ENCODE measurements at places on chromosomes 1 and 21.

DNA sequence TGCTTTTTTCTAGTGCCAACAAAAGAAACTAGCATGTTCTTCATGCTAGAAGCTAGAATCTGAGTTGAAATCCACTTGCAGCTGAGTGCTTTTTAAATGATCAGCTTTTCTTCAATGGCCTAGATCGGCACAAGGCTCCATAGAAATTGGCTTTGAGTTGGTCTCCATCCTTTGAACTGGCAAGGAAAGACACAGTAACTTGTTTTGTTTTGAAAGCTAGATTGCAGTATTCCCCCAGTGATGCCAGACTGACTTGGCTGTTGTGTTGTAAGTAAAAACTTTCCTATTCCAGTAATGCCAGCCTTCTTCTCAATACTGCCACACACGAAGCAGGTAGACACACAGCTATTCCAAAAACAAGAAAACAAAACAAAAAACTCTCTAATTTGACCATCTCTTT is 139.1 kb downstream of the FMN2 start:
- no peak for DNase-seq

- no peak for DNase-seq
Measured at GRCh38 chr1:160047111-160047991, 15.6 kb upstream of the PIGM start.

GRCh38 chr1:25748531-25749205 is 51.3 kb upstream of the SELENON start:
- DNase-seq: no peak

DNA sequence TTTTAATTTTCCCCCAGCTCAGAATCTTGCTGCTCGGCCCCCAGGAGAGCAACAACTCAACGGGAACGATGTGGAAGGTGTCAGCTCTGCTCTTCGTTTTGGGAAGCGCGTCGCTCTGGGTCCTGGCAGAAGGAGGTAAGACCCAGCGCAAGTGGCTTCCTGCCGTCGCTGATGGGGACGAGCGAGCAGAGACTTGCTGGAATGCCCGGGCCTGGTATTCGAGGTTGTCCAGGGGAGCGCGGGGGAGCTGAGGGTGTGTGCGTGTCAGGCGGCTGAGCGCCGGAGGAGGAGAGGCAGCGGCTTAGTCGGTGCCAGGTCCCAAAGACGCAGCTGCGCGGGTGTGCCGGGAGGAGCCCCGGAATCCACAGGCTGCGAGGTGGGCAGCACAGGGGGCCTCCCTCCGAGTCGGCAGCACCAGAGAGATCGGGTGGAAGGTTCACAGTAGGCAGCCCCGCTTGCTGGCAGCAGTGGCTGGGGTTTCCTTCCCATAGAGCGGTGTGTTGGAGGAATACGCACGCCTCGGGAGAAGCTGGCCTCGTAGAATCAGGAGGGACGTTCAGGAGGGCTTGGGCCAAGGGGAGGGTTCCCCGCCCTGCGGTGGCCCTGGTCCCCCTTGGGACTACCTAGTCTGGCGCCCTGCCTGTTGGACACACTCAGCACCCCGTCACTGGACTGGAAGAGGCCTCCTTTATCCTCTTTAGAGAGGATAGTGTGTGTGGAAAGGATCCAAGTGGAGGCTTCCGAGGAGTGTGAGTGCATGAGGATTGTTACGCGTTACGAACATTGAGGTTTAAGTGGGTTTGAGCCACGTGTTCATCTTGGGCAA is 547 bp downstream of the PDPN start:
- no peak for DNase-seq

DNA sequence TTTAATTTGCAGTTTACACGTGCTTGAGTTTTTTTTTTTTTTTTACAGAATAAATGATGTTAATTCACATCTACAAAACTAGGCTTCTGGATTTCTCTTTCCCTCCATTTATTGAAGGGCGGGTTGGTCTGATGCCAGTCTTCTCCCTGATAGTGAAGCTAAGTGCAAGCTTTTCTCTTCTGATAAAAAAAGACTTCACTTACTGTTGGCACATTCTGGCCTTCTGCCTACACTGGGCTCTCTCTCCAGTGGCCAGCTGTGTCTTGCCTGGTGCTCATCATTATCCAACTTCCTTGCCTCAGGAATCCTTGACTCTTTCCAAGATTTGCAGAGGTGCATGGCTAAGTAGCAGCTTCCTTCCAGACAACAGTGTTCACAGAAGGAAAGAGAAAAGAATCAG is 7.6 kb upstream of the RAP1A start:
- no peak for DNase-seq

DNA sequence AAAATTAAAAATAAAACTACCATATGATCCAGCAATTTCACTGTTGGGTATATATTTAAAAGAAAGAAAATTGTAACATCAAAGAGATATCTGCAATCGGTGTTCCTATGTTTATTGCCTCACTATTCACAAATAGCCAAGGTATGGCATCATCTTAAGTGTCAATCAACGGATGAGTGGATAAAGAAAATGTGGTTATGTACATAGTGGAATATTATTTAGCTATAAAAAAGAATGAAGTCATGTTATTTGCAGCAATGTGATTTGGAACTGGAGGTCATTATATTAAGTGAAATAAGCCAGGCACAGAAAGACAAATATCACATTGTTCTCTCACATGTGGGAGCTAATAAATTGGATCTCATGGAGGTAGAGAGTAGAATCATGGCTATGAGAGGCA is 76.3 kb downstream of the RD3 start:
- no peak for DNase-seq

- no peak for DNase-seq
Measured at GRCh38 chr1:88451856-88452255, 232.2 kb upstream of the PKN2 start.

GRCh38 chr1:24584171-24584647 is 28.3 kb downstream of the NCMAP start:
- no peak for DNase-seq

DNA sequence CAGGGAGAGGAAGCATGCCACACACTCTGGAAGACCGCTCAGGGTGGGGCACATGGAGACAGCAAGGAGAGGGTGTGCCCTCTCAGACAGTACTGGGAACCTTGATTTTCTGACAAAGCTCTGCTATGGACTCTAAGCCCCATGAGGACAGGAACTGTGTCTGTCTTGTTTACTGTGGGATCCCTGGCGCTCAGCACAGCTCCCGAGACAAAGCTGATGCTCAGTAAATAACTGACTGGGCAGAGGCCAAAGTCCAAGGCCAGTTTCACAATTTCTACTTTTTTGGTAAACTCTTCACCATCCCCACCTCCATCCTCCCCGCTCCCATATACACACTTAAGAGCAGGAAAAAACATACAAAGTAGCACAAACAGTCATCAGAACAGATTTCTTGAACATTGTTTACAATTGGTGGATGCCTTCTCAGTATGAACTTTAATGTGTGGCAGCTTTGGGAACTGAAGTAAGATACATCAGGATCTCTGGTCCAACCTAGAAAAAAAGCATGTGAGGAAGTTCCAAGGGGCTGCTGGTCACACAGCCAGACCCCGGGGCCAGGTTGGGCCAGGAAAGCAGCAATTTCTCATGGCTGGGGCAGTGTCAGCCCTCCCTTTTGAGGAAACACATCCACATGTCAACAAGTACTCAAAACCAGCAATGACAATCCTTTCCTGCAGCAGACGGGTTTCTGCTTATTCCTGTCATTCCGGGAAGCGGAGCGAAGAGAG is 5.6 kb upstream of the AHCYL1 start:
- no peak for DNase-seq

GRCh38 chr1:183205196-183205781 is 19.2 kb downstream of the LAMC2 start:
- no peak for DNase-seq

DNA sequence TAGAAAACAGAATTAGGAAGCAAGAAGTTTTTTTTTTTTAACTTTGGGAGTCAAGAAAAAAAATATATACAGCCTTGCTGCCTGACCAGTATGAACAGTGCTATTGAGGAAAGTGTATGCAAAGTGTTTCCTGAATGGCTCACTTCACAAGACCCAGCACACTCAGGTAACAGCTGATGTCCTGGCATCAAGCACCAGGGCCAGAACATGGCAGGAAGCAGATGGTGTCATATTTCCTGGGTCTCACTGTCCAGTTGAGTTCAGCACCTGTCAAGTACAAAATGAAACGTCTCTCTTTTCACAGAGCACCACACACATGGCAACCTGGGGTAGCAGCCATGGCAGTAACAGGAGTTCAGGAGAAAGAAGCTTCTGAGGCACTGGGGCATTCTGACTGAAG is 372.3 kb downstream of the TTLL7 start:
- DNase-seq: no peak

GRCh38 chr1:231729544-231729943 is 103.0 kb downstream of the DISC1 start:
- no peak for DNase-seq

DNA sequence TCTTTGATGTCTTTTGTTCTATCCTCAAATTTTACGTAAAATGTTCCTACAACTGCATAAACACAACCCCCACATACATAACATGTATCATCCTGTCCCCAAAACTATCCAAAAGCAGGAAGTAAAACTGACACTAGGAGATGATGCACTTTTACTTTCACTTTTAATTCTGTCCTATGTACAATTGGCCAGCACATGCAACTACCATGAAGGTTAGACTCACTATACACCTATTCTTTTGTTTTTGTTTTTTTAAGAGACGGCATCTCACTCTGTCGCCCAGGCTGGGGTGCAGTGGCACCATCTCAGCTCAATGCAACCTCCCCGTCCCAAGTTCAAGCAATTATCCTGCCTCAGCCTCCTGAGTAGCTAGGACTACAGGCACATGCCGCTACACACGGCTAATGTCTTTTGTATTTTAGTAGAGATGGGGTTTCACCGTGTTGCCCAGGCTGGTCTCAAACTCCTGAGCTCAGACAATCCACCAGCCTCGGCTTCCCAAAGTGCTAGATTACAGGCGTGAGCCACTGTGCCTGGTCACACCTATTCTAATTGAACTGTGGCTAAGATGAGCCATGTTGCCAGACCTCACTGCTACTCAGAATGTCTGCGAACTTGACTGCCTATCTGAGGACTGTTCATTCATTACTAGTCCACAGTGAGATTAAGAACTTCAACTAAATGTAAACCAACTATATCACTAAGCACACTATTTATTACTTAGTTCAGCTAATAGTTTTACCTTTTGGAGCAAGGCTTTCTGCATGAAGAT is 48.0 kb downstream of the TOR3A start:
- DNase-seq: no peak

DNA sequence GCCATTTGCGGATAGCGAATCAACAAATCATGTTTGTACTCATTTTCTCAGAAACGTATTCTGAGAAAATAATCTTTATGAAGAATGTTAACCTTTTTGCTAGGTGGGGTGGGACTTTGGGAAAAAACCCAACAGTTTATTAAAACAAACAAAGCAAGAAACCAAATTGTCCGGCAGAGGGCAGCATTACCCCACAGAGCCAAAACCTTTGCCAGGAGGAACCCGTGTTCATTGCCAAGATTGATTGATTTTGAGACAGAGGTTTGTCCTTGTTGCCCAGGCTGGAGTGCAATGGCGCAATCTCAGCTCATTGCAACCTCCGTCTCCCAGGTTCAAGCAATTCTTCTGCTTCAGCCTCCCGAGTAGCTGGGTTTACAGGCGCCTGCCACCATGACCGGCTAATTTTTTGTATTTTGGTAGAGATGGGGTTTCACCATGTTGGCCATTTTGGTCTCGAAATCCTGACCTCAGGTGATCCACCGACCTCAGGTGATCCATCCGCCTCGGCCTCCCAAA is 70.8 kb upstream of the RHOU start:
- peak; percentile 64 for DNase-seq

- no peak for DNase-seq
Measured at GRCh38 chr1:18998016-18998724, 41.7 kb upstream of the IFFO2 start.

DNA sequence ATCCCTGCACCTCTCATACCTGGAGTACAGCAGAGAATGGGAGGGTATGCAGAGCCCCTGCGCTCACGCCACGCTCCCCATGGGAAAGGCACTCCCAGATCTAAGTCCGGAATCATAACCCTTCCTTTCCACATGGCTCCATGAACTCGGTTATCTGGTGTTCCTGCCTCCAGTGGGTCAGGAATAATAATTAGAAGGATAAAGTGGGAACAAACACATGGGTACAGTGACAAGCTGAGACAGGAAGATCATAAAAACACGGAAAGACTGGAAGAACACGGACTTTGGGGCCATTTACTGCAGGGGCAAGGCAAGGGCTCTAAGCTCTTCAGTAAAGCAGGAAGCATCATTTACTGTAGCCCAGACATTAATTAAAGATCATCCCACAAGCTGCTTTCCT is 48.6 kb downstream of the FOXO6 start:
- no peak for DNase-seq

GRCh38 chr1:151912973-151913372 is 3.7 kb upstream of the THEM4 start:
- DNase-seq: no peak

DNA sequence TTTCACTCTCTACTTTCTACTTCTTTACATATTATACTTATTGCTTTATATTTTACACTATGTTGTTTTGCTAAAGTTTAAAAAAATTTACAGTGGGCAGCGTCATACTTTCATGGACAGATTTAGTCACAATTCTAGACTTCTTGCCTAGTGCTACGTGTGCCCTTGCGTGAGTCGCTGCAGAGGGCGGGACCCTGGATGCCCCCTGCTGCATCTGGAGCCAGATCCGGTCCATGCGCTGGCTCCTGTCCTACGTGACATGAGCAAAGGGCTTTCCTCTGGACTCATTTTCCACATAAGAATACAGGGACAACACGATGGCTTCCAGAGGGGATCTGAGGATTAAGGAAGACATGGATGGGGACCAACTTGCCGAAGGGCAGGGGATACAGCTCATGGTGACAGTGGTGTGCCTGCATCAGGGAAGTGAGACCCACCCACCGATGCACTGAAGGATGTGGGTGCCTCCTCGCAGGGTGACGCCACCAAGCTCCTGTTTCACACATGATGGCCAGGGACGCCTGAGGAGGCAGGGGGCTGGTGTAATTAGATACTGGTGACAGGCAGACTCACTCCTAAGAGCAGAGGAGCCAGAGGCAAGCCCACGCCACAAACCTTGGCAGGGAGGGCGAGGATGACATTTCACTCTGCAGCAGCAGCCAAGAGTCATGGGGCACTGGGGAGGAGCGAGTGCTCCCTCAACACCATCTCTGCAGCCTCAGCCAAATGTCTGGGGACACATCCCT is 86.6 kb downstream of the DMRTB1 start:
- DNase-seq: no peak

DNA sequence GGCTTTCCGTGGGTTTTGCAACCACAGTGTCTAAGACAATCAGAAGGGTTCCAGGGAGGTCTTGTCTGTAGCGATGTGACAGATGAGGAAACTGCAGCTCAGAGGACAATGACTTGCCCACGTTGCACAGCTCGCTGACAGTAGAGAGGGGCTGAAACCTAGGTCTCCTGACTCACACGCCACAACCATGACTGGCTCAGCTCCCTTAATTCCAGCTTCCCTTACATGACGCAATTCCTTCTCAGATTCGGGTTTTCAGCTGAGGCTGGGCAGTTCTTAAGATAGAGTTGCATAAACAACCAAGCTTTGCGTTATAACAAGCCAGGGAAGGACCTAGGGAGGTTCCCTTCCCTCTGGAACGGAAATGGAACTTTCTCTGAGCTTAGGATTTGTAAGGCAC is 36.3 kb downstream of the DHCR24 start:
- DNase-seq: no peak

GRCh38 chr21:17784180-17784598 is 35.0 kb downstream of the C21orf91 start:
- DNase-seq: no peak

GRCh38 chr1:189500778-189501177 is 976.9 kb downstream of the BRINP3 start:
- DNase-seq: no peak

All from stimulated activated CD8-positive, alpha-beta memory T cell treated with anti-CD3 and anti-CD28 coated beads, Interleukin-2, amount 100 ng/mL, for 1 hour (primary cell).